ENCODE measurements at places on chromosomes 2 and 18.

DNA sequence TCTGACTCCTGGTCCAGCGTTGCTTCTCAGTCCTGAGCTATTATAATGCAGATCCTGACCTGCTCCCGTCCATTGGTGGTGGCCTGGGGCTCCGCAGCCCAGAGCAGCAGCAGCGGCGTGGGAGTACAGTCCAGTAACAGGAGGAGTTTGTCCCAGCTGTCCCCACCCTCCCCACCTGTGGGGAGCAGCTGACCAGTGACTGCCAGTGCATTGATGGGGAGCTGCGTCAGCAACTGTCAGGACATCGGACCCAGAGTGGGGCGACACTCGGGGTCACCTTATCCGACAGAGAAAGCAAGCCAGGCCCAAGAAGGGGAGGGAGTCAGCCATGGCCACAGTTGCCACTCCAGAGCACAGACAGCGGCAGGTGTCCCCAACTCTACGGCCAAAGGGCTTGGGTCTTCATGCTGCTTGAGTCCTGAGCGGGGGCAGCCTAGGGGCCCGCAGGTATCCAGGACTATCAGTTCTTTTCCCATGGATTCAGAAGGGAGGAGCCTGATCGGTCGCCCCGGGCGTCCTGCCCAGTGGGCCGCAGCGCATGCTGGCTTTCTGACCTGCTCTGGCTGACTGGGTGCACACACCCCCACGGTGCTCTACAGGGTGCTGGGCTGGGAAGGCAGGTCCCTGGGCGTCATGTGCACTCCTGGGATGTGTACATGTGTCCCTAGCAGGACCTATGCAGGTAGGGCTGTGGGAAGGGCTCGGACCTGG lies 29.7 kb downstream of the DNMT3A start:
- no peak for DNase-seq

DNA sequence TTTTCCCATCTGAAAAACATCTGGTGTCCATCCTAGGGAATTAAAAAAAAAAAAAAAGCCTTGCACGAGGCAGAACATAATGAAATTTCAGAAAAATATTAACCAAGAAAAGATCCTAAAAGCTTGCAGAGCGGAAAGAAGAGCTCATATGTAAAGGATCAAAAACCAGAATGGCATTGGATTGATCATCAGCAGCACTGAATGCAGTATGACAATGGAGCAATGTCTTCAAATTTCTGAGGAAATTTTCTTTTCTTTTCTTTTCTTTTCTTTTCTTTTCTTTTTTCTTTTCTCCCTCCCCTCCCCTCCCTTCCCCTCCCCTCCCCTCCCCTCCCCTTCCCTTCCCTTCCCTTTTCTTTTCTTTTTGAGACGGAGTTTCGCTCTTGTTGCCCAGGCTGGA lies 21.3 kb upstream of the FAM117B start:
- DNase-seq = no peak

GRCh38 chr2:174169372-174169771 lies 79.0 kb downstream of the OLA1 start:
- DNase-seq = no peak

- DNase-seq = no peak
Measured at GRCh38 chr2:231228223-231228622, 29.8 kb downstream of the ARMC9 start.

DNA sequence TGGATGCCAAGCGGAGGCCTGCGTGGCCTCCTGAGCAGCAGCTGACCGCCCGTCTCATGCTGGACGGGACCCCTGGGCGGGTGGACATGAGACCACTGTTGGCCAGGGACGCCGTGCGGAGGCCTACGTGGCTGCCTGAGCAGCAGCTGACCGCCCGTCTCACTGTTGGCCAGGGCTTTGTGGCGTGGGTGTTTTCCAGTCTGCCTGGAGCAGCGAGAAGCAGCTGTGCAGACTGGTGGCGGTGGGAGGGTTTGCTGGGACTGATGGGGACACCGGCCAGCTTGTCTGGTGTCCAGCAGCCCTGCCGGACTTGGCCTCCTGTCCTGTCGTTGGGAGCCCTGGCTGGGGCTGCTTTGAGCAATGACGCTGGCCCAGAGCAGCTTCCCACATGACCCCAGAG lies 5.8 kb upstream of the D2HGDH start:
- DNase-seq = no peak

GRCh38 chr2:208984376-208985090 lies 439.3 kb upstream of the MAP2 start:
- no peak for DNase-seq

- DNase-seq = no peak
Measured at GRCh38 chr2:102010902-102011301, 19.1 kb downstream of the IL1R2 start.

- peak; percentile 45 for DNase-seq
Measured at GRCh38 chr2:64655018-64655664, 1.4 kb upstream of the SERTAD2 start.

- no peak for DNase-seq
Measured at GRCh38 chr2:60424233-60424632, 129.2 kb downstream of the BCL11A start.

GRCh38 chr2:100451092-100451491 lies 19.2 kb upstream of the NMS start:
- DNase-seq = no peak

- no peak for DNase-seq
Measured at GRCh38 chr2:170689481-170689880, 25.7 kb upstream of the SP5 start.

DNA sequence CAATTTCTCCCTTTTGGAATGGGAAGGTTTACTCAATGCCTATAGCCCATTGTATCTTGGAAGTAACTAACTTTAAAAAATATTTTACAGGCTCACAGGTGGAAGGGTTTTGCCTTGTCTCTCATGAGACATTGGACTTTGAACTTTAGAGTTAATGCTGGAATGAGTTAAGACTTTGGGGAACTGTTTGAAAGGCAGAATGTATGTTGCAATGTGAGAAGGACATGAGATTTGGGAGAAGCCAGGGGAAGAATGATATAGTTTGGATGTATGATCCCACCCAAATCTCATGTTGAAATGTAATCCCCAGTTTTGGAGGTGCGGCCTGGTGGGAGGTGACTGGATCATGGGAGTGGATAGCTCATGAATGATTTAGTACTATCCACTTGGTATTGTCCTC lies 17.5 kb upstream of the TBC1D8 start:
- DNase-seq = no peak

DNA sequence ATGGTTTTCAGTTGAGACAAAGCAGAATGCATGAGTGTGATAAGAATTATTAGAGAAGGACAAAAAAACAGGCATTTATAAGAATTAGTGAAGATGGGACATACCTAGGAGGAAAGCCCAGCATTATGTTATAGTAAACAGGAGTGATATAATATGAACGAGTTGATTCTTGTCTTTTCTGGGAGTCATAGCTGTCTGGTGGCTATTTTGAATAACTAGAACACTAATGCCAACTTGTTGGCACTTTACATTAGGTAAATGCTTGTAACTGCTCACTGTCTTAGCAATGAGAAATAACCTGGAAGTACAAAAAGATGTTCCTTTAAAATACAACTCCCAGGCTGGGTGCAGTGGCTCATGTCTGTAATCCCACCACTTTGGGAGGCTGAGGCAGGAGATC lies 540.8 kb upstream of the SPHKAP start:
- no peak for DNase-seq

DNA sequence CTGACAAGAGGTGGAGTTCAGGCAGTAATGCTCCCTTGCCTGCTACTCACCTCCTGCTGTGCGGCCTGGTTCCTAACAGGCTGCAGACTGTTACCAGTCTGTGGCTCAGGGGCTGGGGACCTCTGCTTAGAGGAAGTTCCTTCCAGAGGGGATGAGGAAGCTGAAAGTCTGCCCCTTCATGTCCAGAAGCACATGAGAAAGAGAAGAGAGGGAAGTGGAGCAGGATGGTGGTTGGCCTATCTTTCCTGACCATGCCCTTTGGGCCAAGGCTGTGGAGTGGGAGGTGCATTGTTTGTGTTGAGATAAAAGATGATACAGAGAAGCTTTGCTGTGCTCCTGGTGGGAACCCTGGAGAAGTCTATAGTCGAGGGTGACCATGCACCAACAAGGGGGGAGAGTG lies 112.5 kb downstream of the LPIN1 start:
- no peak for DNase-seq

DNA sequence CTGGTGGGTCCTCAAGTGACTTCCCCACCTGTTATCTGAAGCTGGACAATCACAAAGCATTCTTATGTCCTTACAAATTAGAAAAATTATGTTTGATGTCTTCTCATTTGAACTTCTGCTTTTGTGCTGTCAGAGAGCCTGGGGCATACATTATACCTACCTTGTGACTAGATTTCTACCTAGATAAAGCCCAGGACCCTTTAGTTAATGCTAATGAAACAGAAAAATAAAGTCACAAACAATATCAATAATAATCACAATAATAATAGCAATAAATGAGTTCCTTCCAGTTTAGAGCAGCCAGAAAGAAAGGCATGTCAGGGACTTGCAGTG lies 456.4 kb downstream of the SETBP1 start:
- DNase-seq = no peak

DNA sequence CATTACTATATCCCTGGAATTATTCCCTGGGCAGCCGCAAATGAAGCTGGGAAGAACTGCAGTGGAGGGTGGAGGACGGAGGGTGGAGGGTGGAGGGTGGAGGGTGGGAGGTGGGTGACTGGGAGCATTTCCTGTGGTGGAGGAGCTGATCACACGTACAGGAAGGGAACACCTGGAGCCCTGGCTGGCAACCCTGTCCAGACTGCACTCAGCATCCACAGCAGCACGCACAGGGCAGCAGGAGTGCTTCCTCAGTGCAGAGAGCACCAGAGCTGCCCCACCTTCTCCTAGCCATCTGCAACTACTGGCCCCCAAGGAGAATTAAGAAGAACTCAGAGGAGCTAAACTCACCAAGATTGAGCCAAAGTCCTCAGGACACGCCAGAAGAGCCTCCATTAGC lies 249.9 kb downstream of the EIPR1 start:
- DNase-seq = no peak

DNA sequence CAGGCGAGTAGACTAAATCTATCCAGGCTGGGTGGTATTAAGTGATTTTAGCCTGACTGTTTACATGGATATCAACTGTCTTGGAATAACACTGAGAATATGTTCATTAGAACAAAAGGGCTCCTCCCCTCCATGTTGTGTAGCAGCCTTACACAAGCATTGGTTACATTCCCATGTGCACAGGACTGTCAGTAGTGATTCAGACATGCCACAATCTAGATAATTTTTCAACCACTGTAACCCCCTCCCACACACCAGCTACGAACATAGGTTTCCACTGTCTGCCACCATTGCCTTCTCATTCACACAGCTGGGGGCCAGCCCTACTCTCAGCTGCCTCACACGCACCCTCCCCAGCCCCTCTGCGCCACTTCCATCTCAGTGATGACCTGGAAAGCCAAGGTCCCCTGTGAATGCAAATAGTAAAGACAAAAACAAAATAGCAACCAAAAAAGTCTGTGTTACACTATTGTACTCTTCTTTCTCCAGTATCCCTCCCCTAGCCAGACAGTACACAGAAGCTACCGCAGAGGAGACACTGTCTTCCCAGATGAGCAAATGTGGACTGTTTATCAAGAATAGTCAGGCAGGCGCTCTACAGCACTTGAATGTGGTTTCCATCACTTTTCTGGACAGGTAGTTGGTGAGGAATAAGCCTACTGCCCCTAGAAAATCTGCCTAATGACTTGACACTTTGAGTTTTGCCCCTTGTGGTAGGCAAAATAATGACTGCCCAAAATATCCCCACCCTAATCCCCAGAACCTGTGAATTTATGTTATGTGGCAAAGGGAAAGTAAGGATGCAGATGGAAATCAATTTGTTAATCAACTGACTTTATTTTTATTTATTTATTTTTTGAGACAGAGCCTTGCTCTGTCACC lies 27.9 kb upstream of the TYMS start:
- no peak for DNase-seq

DNA sequence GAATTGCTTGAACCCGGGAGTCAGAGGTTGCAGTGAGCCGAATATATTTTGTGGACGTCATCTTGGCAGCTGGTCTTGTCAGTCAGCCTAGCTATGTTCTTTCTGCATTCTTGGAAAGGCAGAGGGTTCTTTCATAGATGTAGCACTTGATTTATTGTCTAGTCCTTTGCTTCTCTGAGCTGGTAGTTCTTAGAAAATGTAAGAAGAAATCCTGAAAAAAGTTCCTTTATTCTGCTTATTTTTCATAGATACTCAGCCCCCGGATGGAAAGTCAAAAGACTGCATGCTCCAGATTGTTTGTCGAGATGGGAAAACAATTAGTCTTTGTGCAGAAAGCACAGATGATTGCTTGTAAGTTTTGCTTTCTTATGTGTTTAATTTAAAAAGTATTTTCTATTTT lies 21.3 kb downstream of the PLEKHB2 start:
- no peak for DNase-seq

GRCh38 chr18:40939656-40940515 lies 1015.1 kb upstream of the PIK3C3 start:
- DNase-seq = no peak

GRCh38 chr2:68907232-68907919 lies 36.2 kb upstream of the BMP10 start:
- DNase-seq = no peak

- peak; percentile 36 for DNase-seq
Measured at GRCh38 chr2:217106650-217107014, 246.8 kb upstream of the TNP1 start.

- no peak for DNase-seq
Measured at GRCh38 chr2:106759966-106760365, 126.0 kb downstream of the ST6GAL2 start.

DNA sequence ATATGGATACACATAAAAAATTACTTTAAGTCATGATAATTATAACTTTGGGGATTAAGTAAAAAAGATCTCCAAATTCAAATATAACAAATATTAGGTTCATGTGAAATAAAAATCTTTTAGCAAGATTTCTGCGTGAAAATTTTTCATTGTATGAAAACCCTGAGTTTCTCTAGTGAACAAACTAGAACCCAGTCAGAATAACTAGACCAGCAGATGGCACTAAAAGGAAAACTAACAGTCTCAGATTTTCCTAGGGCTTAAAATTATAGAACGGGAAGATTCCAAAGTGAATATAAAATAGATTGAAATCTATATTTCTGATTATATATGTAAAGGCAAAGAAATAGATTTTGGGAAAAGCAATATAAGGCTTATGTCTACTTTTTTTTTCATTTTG lies 43.3 kb downstream of the TMEM200C start:
- no peak for DNase-seq

DNA sequence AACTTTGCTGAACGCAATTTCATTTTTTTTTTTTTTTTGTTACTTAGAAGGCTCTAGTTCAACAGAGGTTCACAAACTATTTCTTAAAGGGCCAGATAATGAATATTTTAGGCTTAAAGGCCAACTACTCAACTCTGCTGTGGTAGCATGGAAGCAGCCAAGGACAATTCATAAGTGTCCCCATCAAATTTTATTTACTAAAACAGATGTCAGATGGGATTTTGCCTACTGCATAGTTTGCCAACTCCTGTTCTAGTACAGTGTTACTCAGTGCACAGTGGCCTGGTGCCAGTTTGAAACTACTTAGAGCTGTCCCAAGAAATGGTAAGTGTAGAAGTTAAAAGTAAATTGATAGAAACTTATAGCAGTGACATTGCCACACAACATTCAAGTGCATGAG lies 949.4 kb upstream of the FANCL start:
- DNase-seq = no peak
